BJ (cell line): ENCODE measurements at places on chromosomes 11 and 22. TPM values are rescaled to one million over a fixed set of nuclear protein-coding genes. Genes with fewer than 3 reads are reported as not detected.
A peak's percentile ranks its signal among the peaks of the same experiment; 100 is the strongest.

- no peak for DNase-seq
These were observed 55.4 kb upstream of the BID start for GRCh38 chr22:17829695-17830042.

Gene MFRP
- polyA plus RNA-seq = not detected in 2 replicates

DNA sequence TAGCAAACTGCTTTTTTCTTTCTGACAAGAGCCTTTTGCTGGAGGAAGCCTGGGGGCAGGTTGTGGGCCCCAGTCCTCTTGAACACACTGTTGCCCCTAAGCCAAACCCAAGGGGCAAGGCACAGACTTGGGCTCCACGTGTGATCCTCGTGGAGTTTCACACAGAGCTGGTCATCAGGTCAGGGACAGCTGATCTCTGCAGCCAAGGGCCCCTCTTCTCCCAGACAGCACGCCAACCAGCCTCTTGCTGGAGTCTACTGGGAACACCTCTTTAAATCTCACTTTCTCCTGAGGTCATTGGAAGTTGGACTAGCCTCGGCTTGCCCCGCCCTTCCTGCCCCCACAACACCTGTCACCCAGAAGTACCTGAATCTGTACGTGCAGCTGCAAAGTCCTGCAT, 39.8 kb downstream of the C11orf58 start:
- DNase-seq = no peak

DNA sequence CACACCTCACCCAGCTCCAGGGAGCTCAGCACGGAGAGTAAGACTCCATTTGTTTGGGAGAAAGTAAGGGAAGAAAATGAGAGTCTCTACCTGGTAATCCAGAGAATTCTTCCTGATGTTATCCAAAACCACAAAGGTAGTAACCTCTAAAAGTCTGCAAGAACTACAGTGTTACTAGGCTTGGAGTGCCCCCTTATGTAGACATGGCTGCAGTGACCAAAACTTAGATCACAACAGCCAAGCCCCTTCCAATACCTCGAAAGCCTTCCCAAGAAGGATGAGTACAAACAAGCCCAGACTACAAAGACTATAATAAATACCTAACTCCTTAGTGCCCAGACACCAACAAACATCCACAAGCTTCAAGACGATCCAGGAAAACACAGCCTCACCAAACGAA, 4.9 kb downstream of the UBE2L6 start:
- DNase-seq = no peak

DNA sequence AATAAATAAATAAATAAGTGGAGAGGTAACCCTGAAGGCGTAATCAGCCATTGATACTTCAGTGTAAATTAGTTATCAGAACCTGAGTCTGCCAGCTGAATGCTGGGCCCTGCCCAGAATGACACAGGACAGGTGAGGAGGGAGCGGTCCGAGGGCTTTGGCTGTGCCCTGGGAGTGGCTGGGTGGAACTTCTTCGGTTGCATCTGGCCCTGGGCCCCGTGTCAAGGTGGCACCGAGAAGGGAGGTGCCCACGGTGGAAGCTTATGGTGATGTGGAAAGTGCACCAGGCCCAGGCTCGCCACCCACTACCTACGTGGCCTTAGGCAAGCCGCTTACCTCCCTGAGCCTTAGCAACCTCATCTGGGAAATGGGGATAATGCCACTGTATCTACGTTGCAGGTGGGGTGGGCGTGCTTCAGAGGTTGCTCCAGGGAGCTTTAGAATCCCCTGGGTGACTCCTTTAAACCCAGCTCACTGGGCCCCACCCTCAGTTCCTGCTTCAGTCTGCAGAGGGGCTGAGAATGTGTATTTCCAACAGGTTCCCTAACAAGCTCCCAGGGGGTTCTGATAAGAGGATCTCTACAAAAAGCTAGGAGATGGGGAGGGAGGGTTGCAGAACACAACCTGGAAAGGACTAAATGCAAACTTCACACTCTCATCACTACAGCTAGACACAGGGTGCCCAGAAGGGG, 38.8 kb downstream of the TXN2 start:
- no peak for DNase-seq

DNA sequence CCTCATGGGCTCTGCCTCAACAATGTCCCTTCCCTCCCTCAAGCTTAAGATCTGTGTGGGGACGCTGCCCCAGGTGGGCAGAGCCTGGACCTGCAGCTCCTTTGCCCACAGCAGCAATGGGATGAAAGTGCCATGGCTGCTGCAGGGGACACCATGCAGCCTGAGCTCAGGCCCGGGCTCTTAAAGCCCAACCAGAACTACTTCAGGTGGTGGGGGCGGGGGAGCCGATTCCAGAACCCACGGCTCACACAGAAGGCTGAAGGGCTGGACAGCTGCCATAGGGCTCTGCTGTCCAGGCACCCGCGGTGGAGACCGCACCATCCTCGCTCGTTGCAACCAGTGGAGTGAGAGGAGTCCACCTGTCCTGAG, 12.5 kb downstream of the CHID1 start:
- no peak for DNase-seq

Gene TPH1
- 0.04 and 0.06 TPM in 2 replicates for polyA plus RNA-seq

GRCh38 chr22:33896575-33897447, 23.5 kb downstream of the LARGE1 start:
- no peak for DNase-seq

DNA sequence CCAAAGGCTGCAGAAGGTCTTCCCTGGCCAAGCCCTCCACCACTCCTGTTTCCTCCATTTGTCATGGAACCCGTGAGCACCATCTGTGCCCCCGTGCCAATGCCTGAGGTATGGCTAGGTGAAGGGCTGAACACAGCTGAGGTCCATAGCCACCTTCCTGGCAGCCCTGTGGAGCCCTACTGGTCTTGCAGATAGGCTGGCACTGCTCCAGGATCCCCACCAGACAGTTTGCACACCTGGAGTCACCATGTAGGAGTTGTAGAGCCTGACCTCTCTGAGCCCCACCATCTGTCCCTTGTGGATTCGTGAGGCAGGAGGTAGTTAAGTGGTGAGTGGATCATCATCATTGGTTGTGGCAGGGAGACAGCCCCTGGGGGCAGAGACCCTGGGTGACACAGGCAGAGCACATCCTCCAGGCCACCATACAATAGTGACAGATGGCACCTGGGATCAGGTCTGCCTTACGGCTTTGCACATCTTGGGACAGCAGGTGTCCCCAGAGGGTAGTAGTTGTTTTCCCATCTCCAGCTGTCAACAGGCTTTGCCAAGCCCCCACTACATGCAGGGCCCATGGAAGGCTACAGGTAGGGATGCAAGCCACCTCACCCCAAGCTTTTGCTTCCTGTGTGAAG, 52.5 kb upstream of the SUSD2 start:
- no peak for DNase-seq

- no peak for DNase-seq
These were observed 32.0 kb downstream of the CD82 start for GRCh38 chr11:44597358-44598012.

- no peak for DNase-seq
These were observed 88.1 kb downstream of the MAML2 start for GRCh38 chr11:96254854-96255253.

Gene ILK
- polyA plus RNA-seq = 449 and 654 TPM in 2 replicates

- peak; percentile 73 for DNase-seq
These were observed 84.3 kb downstream of the STIM1 start for GRCh38 chr11:3939651-3940190.

Gene KLHDC7B
- 0.34 and 0.39 TPM in 2 replicates for polyA plus RNA-seq

DNA sequence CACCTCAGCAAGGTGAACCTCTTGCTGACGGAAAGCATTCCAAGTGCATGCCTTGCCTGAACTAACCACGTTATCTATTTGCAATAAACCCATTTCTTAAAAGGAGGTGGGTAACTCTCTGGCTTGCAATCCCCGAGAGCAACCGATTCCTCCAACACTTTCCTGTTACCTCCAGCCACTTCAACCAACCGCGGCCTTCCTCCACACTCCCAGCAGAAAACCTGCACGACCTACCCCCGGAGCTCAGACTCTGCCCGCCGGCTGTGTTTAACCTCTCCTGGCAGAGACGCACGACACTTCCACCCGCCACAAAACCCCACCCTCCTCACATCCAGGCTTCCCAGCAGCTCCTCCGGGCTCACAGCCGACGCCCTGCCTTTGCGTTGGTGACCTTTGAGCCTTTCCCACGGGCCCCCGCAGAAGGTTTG, 708 bp downstream of the SCO2 start:
- DNase-seq = no peak

Gene TRIM48
- polyA plus RNA-seq = not detected in 2 replicates

GRCh38 chr22:37044634-37045625, 6.6 kb upstream of the KCTD17 start:
- no peak for DNase-seq

Gene CHRM1
- not detected in 2 replicates for polyA plus RNA-seq

Gene PIWIL4
- polyA plus RNA-seq = 1.6 and 2.7 TPM in 2 replicates

DNA sequence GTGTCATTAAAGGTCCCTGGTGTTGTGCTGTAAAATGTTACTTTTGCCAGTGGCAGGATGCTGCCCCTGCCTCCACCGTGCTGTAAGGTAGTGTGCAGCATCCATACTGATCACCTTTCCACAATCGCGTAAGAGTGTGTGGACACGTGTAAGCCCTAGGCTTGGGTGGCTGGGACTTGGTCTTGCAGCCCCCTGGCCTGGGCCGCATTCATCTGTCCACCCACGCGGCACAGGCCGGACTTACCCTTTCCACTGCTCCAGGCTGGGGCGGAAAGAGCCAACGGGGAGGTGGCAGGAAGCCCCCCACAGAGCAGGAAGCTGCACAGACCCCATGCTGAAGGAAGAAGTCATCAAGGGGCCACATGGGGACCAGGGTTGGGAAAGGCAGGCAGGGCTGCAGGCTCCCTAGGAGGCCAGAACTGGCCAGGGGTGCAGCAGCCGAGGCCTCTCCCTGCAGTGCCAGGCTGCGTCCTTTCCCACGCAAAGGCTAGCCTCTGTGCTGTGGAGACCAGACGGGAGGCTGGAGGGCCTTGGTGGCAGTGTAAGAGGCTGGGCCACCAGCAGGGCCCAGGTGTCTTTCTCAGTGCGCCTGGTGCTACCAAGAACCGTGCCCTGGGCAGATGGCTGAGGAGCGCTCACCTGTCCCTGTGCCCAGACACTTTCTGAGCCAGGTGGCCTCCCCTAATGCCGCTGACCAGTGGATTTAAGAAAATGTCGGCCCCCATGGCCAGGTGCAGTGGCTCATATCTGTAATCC, 11.7 kb upstream of the TMEM191C start:
- no peak for DNase-seq

- DNase-seq = no peak
These were observed 10.1 kb downstream of the ACO2 start for GRCh38 chr22:41478891-41479521.

Gene ZBTB44
- 11.5 and 18.2 TPM in 2 replicates for polyA plus RNA-seq

Gene SAA2
- polyA plus RNA-seq = 0.54 and 0.55 TPM in 2 replicates

- no peak for DNase-seq
These were observed 38.2 kb downstream of the RNF141 start for GRCh38 chr11:10502770-10503169.

GRCh38 chr11:128342511-128343134, 244.7 kb downstream of the ETS1 start:
- DNase-seq = peak; percentile 45

GRCh38 chr22:37184816-37185541, 3.1 kb downstream of the C1QTNF6 start:
- no peak for DNase-seq

DNA sequence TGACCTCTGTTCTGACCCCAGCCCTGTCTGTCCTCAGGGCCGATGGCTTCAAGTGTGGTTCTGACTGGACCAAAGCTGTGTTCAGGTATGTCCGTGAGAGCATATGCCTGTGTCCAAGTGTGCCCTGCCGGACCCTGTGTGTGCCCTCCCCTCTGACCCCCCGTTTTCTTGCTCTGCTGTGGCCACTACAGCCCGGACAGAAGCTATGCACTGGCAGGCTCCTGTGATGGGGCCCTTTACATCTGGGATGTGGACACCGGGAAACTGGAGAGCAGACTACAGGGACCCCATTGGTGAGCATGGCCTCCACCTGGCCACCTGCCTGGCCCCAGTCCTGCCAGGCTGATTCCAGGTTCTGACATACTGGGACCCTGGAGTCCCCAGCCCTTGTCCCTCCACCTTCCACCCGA, 14.5 kb downstream of the ATG16L2 start:
- no peak for DNase-seq

- DNase-seq = no peak
These were observed 20.7 kb upstream of the IZUMO1R start for GRCh38 chr11:94283678-94284077.

- no peak for DNase-seq
These were observed 14.9 kb downstream of the SCYL1 start for GRCh38 chr11:65539744-65540289.

DNA sequence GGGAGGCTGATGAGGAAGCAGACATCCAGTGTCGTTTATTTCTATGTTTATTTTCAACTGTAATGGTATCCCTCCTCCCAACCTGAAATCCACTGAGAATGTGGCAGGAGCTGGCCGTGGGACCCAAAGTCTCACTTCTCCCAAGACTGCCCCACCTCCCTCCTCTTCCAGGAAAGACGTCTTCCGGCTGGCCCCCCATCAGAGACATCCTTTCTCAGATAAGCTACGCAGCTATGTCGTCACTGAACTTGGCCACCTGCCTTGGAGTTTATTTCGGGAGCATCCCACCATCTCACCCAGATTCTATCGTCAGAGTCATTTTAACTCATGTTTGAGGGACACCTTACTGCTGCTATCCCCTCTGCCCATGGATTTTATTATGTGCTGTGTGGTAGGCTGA, 13.9 kb downstream of the TMEM184B start:
- no peak for DNase-seq

Gene DPAGT1
- polyA plus RNA-seq = 67.4 and 75.6 TPM in 2 replicates

Gene VSIG2
- not detected in 2 replicates for polyA plus RNA-seq

DNA sequence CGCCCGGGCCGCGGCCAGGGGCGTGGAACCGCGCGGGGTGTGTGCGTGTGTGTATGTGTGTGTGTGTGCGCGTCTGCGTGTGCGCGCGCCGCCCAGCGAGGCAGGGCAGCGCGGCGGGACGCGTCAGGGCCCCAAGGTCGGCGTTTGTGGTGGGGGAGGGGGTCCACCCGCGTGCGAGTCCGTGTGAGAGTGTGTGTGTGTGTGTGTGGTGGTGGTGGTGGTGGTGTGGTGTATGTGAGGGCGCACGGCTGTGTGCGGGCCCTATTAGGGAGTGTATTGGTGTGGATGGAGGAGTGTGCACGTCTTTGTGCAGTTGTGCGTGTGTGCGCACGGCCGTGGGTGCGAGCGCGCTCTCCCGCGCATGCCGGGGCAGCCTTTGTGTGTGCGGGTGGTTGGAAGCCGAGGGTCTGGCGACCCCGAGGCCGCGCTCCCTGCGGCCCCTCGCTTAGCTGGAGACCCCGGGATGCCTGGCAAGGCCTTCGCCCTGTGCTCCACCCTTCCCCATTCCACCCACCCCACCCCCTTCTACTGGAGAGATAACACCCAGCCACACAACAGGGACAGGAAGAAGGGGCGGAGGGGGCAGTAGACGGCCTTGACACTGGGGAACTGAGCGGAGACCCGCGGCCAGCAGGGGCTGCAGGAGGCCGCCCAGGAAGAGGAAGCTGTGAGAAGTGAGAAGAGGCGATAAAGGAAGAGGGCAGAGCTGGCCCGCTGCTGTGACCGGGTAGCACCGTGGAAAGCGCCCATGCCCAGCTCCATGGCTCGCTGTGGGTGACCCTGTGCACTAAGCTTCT, 528 bp upstream of the ARRB1 start:
- DNase-seq = no peak
